Activated CD4-positive, alpha-beta T cell treated with anti-CD3 and anti-CD28 coated beads for 48 hours (primary cell): ENCODE measurements at places on chromosomes 2 and 18.

- no peak for DNase-seq
These were observed 124.9 kb upstream of the ETAA1 start for GRCh38 chr2:67272195-67272594.

GRCh38 chr2:57720728-57721627 lies 325.6 kb upstream of the VRK2 start:
- DNase-seq, result peak; percentile 43

DNA sequence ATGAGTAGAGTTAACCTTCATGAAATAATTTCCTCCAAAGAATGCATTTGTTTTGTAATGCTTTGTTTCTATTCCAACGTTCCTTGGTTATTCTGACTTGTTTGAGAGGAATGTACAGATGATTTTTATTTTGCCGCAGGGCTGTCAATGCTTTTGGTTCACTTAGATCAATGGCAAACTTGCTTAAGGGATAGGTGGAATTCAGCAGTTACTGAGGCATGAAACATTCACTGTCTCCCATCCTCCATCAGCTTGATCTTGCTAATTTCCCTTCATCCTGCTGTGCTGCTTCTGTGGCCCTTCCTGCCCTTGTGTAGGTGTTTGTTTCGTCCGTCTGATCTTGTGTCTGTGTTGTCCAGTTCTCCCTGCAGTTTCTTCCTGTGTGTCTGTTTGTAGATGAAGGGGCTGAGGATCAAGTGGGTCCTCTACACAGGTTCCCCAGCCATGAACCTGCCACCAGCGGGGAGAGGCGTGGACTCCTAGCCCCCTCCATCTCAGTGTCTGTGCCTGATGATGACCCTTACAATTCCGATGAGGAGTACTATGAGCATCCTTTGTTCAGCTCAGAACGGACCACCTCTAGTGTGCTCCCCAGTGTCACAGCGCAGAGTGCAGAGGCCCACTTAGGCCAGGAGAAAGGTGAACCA lies 84.2 kb upstream of the UNC80 start:
- no peak for DNase-seq

GRCh38 chr2:56348392-56349210 lies 164.8 kb downstream of the CCDC85A start:
- DNase-seq, result no peak

DNA sequence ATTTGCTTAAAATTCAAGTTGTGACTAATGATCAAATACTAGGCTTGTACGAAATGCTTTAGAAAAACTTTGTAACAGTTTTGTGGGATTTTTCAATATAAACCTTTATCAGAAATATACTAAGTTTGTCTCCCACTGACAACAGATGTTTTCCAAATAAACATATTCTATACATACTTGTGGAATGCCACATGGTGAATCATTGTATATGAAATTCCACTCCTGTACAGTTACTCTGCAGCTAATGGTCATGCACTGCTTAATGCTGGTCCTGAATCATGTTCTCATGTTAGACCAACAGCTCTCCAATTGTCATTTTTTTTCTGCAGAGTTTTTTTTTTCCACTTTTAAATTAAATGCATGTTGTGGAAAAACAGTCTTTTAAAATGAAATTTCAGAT lies 90.1 kb downstream of the DPP4 start:
- DNase-seq, result no peak

- DNase-seq, result no peak
These were observed 500.9 kb upstream of the DSEL start for GRCh38 chr18:68017385-68017784.

- DNase-seq, result peak; percentile 22
These were observed 322.5 kb downstream of the ARHGAP15 start for GRCh38 chr2:143451642-143452281.

- DNase-seq, result no peak
These were observed 92.2 kb downstream of the STPG4 start for GRCh38 chr2:47062681-47063537.

GRCh38 chr2:53652131-53652530 lies 115.5 kb upstream of the CHAC2 start:
- no peak for DNase-seq

- no peak for DNase-seq
These were observed 5.6 kb upstream of the OTOF start for GRCh38 chr2:26483516-26483915.

- no peak for DNase-seq
These were observed 638.5 kb downstream of the CNTNAP5 start for GRCh38 chr2:124663645-124663997.

- no peak for DNase-seq
These were observed 133.5 kb downstream of the SPTBN1 start for GRCh38 chr2:54589340-54590215.

DNA sequence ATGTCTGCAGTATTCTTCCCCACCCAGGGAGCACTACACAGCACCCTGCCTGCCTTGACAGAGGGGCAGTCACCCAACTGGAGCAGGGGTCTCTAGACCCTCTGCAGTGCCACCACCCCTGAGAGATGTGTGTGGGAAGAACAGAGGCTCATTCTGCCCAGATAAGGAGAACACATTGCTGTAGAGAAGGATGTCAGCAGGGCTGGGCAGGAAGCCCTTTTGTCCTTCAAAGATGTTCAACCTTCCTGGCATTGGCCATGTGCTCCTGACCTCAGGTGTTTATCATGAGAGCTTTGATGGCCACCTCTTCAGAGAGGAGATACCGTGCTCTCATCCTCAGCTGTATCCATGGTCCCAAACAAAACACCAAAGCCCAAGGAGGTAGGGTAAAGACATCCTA lies 4.6 kb upstream of the TEX51 start:
- DNase-seq, result no peak
